Hippocampal formation (tissue), 2 donors: ENCODE measurements at places on chromosomes 7 and 10.

DNA sequence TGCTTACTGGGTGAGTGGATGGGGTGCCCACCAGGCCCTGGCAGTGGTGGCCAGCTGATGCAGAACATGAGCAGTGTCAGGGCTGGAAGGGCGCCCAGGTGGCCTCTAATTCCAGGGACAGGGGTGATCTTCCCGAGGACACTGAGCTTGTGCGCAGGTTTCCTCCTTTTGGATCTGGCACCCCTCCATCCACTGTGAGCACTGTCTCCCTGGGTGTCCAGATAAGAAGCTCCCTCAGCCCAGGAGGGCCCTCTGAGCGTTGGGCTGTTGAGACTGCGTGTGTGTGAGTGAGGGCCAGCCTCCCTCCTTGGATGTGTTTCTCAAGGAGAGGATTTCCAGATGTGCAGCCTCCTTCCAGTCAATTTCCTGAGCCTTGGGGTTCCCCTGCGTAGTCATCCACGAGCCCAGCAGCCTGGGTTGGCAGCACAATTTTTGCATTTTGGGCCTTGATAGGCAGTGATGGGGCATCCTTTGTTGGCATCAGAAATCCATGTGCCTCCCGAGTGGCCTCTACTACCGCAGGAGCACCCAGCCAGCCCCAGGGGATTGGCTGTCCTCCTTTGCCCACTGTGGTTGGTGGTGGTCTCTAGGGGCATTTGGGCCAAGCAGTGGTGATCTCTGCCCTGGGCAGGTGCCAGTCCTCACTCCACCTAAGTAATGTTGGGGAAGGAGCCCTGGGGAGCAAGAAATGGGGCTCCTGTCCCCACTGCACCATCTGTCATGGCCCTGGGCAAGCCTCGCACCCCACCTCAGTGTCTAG is 20.9 kb upstream of the BTBD16 start:
- no peak for DNase-seq

- no peak for DNase-seq
These were observed 1009.0 kb downstream of the LRMDA start for GRCh38 chr10:76440426-76440825.

- no peak for DNase-seq
These were observed 104.9 kb downstream of the SPDYE5 start for GRCh38 chr7:75596727-75597614.

DNA sequence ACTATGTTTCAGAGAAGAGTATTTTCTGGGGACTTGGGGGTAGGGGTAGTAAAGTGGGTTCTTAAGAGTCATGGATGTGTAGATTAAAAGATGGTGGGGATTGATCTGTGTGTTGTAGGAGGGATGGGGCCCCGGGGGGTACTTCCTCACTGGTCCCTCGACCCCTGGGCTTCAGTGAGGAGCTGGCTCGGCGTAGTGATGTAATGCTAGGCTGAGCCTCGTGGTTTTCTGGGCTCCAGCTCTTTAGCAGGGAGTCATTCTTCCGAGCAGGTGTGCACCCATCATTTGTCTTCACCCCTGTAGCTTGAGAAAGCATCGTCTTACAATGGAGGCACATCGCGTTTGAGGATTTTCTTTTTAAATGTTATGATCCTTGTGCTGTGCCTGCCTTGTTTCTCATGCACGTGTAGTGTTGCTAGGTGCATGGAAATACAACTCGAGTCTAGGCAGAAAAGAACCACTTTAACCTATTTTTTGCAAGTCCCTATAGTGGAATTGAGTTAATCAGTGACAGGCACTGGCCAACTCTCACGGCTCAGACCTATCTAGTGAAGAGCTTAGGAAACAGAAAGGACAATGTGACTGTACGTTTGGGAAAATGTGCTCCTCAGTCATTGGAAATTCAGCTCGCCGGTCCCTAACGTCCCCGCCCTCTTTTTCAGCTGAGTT is 106.1 kb upstream of the BTBD16 start:
- DNase-seq: no peak

DNA sequence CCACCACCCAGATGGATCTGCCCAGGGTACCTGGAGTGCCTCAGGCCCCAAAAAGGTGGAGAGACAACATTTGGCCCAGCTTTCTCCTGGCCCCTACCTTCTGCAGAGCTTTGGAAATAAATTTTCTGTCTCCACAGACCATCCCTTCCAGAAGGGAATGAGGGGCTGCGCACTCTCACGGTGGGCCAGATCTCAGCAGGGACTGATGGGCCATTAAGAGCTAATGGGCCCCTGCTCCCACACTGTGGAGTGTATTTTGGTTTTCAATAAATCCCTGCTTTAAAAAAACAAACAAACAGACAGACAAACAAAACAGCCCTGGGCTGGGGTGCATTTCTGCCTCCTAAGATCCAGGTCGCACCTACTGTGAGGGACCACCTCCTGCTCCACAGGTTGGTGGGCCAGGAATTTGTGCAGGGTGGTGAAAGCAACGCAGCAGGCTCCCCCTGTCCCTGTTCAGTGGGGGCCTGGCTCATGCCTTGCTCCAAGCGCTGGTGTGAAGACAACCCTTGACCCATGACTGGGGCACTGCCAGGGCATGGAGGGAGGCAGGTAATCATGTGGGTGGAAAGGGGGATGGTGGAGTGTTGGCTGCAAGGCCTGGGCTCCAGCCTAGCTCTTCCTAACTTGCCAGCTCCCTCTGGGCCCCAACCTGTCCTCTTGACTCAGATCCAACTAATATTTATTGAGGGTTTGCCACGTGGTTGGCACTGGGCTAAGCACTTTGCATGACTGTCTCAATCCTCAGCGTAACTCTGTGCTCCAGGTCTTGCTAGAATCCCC is 88.5 kb downstream of the COL13A1 start:
- DNase-seq: no peak

- no peak for DNase-seq
These were observed 219.7 kb upstream of the PPP2R2D start for GRCh38 chr10:131681122-131681521.

- DNase-seq: no peak
These were observed 439.6 kb downstream of the GRID1 start for GRCh38 chr10:85926986-85927385.

- DNase-seq: no peak
These were observed 23.6 kb upstream of the PDK4 start for GRCh38 chr7:95619921-95620320.

DNA sequence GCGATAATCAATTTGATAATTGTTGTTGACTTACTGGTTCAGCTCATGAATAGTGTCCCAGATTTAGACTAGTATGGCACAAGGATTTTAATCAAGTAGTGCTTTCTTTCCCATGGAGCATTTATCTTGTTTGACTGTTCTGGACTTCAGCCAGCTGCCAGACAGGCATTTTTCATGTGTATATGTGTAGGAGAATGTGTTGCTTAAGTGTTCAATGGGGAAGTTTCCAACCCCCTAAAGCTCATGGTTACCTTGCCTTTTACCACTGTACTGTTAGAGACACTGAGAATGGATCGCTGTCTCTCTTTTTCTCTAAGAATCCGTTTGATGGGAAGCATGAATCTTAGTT is 103.9 kb downstream of the LRRC4 start:
- no peak for DNase-seq

DNA sequence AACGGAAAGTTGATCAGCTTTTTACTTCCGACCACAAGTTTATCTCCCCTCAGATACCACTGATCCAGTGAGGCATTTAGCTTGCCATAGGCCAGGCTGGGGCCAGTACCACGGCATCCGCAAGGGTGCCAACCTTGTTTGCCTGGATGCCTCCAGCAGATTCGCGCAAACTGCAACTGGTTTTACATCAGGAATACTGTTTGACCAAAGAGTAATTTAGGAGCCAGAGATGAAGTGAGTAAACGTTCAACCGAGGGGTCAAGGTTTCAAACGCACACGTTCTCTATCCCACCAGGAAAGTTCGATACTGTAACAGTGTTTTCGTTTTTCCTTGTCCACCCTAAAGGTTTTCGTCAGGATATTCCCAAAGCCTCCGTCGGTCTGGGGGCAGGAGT is 266 bp upstream of the MDFIC start:
- no peak for DNase-seq

- DNase-seq: peak; percentile 68
These were observed at the start of gene AGMO for GRCh38 chr7:15561835-15562234. Gene AGMO (minus strand): TSS chr7:15562015.

- DNase-seq: no peak
These were observed 221.1 kb downstream of the EBF3 start for GRCh38 chr10:129742742-129743550.

GRCh38 chr7:112069879-112070321 is 136.3 kb downstream of the DOCK4 start:
- no peak for DNase-seq

DNA sequence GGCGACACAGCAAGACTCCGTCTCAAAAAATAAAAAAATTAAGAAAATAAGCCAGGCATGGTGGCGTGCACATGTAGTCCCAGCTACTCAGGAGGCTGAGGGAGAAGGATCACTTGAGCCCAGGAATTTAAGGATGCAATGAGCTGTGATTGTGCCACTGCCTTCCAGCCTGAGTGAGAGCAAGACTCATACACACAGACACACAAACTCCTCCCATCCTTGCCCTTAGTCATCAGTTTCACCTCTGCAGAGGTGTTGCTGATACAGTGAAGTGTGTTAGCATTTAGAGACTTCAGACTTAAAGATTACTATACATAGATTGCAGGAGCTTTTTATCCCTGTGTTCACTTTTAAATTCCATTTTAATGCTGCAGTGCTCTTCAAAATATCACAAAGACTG is 5.5 kb upstream of the H2AZ2 start:
- no peak for DNase-seq

DNA sequence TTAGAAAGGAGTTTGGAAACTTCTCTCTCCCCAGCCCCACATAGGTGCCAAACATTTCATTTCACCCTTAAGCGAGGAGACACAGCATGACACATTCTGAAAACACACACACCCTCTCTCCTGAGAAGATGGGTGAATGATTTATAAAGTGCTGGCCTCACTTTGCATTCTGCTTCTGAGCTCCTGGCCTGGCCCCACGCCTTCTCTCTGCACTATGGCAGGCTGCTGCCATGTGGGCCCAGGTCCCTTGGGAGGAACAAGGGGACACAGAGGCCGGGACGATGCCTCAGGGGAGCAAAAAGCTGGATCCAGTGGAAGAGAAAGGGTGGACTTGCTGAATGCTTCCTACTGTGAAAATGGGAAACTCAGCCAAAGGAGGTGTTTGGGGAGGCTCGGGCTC is 56.0 kb downstream of the CPXM2 start:
- no peak for DNase-seq

GRCh38 chr7:131330299-131330698 is 2.6 kb downstream of the MKLN1 start:
- no peak for DNase-seq

- no peak for DNase-seq
These were observed 23.3 kb downstream of the NPTX2 start for GRCh38 chr7:98640375-98640774.

DNA sequence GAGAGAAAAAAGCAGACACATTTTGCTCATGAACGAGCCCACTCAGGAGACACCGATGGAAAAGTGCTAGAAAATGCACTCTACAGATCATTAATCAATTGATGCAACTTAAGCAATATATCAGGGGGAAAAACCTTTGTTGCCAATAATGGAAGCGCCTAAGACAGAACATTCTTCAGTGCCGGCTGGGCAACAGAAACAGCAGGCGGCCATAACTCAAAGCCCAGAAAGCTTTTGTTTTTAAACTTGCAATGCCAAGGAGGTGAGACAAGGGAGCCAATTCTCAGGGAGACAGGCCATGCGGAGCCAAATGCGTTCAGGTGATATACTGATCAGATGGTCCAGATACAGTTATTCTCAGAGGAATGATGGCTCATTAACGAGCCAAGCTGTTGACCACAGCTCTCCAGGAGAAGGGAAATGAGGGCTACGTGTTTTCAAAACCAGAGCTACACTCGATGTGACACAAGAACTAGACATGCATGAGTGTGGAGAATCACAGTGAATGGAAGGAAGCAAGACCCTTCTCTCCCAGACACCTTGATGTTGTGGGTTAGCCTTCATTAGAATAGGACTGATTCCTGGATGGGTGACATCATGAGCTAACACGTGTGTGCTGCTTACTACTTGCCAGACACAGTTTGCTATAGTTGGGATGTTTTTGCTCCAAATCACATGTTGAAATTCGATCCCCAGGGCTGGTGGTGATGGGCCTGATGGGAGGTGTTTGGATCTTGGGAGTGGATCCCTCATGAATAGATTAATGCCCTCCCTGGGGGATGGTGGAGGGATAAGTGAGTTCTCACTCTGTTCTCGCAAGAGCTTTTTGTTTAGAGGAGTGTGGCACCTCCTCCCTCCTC is 79.1 kb upstream of the KCNMA1 start:
- DNase-seq: no peak
